ENCODE measurements at places on chromosomes 2 and 18.

DNA sequence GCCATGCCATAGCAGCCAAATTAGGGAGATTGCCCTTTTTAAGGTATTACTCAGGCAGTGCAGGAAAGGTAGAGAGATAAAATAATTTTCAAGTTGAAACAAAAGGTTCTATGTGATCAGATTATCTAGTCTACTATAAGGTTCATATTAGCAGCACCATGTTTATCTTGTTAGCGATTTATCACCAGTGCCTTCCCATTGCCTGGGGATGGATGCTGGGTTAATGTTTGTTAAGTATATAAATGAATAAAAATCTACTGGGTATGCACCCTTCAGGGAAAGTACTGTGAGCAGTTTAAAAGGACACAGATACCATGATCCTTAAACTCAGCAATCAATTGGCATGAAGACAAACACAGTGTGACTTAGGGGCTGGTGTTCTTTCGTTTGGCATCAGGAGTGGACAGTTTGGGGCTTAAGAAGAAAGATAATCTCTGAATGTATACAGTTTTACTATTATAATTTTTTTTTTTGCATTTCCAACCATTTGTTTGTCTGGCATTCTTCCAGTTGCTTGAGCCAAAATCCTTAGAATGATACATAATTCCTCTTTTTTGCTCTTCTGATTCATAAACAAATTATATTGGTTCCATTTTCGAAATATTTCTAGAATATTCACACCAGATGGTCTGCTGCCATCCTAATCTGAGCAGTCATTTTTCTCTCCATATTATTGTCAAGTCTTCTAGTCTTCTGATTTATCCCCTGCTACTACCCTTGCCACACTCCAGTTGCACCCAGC lies 512.8 kb upstream of the SLC8A1 start:
- no peak for DNase-seq

DNA sequence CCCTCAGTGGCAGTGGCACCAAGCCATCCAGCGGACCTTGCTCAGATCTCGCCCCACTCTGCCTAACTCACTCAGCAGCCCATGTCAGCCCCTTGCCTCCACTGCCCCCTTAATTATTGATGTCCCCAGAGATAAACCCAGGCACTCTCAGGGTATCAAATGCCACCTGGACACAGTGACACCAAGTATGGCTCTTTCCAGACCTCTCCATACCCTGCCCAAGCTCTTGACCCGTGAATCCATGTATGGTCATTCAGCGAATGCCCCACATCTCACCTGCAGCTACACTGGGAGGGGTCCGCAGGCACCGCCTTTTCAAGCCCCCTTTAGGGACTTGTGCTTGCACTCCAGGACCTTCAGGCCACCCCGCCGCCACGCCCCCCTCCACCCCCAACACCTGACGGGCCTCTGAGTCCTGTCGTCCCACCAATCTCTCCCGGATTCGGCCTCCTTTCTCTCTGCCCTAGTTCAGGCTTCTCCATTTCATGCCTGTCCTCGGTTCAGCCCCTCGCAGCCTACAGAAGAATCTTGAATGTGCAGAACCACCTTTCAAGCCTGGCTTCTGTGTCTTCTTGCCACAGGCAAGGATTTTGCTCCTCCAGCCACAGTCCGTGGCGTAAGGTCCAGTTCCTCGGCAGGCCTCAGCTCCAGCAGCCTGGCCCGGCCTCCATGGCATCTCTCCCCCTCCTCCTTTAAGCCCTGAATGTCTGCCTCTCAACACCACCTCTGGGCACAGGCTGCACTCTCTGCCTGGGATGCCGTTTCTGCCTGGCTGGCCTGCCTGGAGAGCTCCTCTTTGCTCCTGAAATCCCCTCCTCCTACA lies 54.1 kb upstream of the ODC1 start:
- DNase-seq, result no peak

- no peak for DNase-seq
Measured at GRCh38 chr18:46536215-46536874, 120.7 kb downstream of the LOXHD1 start.

- no peak for DNase-seq
Measured at GRCh38 chr18:48375150-48375800, 33.9 kb downstream of the ZBTB7C start.

GRCh38 chr2:197307236-197307932 lies 3.2 kb downstream of the ANKRD44 start:
- DNase-seq, result no peak

DNA sequence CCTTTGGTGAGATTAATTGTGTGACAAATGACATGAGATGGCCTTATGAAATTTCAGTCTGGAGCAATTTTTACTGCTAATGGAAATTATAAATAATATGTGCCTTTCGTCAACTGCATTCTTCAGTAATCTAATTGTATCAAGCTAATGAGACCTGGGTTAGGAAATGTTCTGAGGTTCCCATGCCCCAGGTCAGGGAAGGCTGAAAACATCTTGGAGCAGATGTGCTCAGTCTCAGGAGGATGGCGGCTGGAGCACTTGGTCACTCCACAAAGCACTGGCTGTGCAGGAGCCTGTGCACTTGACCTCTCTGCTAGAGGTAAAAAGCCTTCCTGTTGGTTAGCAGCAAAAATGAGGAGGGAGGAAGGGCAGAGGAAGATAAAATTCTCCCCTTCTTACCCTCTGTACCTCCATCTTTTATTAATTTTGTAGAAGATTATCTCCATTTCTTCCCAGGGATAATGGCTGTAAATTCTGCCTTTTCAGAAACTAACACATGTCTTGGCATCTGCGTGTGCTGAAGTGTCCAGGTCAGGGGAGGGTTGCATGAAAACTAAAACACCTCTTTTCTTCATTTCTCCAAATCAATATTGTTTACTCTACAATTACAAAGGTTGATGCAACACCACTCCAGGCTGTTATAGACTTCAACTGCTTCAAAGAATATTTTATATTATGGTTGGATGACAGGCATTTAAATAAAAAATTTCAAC lies 1606.4 kb upstream of the ACVR2A start:
- DNase-seq, result no peak

DNA sequence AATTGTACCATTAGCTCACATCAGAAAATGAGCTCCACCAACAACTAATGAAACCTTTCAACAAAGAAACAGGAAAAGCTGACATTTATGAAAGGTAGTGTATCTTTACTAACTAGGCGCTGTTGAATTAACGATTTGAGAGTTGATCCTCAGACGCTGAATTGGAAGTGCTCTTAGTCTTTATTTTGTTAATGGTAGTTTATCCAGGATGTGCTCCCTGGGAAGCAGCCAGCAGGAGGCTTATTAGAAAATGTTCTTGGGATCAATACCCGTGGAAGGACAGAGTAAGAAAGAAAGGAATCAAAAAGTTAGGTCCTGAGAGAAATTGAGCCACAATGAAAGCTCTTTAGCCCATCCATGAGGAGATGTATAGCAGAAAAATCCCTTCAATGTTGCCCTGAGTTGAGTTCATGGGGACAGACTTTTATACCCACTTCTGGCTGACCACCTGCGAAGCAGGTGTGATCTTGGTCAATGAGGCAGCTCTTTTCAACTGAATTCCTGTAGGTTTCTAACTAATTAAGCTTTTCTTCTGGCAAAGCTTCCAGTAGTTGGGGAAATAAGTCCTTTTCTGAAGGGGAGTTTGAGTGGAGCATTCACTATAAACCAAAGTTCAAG lies 492.6 kb upstream of the REG3G start:
- DNase-seq, result no peak

- DNase-seq, result no peak
Measured at GRCh38 chr2:128781585-128782385, 463.1 kb upstream of the HS6ST1 start.

DNA sequence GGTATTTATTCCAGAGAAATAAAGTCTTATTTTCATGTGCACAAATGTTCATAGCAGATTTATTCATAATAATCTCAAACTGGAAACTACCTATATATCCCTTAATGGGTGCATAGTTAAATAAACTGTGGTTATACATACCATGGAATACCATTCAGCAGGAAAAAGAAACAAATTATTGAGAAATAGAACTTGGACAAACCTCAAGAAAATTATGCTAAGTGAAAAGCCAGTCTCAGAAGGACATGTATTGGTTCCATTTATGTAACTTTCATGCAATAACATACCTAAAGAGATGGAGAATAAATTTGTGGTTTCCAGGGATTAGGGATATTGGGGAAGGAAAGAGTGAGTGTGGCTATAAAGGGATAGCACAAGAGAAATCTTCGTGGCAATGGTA lies 452.6 kb downstream of the SETBP1 start:
- DNase-seq, result no peak

- no peak for DNase-seq
Measured at GRCh38 chr2:64404743-64405142, 49.2 kb upstream of the LGALSL start.

DNA sequence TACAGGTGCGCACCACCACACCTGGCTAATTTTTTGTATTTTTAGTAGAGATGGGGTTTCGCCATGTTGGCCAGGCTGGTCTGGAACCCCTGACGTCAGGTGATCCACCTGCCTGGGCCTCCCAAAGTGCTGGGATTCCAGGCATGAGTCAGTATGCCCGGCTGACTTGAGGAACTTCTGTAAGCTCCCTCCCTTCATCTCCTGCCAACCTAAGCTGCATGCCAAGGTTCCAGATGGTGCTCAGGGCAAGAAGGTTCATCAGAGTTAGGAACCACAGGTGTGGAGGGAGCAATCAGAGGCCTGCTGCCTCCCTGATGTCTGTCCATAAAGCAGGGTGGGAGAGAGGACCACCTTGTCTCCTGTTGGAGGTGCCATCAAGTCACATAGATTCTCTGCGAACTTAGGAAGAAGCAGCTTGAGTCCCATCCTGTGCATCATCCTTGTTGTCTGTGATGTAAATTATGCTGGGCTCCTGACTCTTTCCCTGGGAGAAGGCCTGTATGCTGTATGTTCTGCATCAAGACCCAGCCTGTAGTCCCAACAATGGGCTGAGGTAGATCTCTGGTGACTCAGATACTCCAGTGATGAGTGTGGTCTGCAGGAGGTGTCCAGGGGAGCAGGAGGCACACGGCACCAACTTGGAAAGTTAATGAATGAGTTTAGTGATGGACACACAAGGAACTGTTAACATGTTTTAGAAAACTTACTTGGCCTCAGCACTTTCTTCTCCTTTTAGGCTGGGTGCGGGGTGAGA lies 53.1 kb downstream of the TMEM17 start:
- DNase-seq, result no peak

- no peak for DNase-seq
Measured at GRCh38 chr2:144071461-144071860, 448.5 kb downstream of the ZEB2 start.

- peak; percentile 73 for DNase-seq
Measured at GRCh38 chr2:241443486-241444223, 64.7 kb downstream of the STK25 start.

DNA sequence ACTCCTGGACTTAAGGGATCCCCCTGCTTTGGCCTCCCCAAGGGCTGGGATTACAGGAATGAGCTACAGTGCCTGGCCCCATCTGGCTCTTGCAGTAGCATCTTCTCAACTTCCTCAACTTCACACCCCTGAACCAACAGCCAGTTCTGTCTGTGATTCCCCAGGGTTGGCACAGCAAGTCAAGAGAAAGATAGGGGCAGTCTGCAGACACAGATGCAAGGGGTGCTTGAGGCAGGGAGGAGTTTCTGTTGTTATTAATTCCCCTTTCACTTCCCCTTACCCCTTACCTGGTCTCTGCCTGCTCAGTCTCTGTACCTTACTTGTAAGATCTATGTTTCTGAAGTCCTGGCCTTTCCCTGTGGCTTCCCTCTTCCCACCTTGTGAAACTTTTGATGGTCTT lies 54.1 kb upstream of the MEX3C start:
- no peak for DNase-seq

GRCh38 chr2:190789074-190790004 lies 91.3 kb upstream of the GLS start:
- no peak for DNase-seq

DNA sequence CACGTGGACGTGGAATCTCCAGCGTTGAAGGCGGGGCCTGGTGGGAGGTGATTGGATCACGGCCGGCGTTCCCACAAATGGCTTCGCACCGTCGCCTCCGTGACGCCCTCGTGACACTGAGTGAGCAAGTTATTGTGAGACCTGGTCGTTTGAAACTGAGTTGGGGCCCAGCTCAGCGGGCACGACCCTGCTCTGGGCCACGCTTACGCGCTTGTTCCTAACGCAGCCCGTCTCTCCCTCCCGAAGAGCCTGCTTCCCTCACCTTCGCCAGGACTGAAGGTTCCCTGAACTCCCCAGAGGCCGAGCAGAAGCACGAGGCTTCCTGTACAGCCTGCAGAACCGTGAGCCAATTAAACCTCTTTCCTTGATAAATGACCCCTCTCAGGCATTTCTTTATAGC lies 121.8 kb downstream of the RTP5 start:
- DNase-seq, result no peak

DNA sequence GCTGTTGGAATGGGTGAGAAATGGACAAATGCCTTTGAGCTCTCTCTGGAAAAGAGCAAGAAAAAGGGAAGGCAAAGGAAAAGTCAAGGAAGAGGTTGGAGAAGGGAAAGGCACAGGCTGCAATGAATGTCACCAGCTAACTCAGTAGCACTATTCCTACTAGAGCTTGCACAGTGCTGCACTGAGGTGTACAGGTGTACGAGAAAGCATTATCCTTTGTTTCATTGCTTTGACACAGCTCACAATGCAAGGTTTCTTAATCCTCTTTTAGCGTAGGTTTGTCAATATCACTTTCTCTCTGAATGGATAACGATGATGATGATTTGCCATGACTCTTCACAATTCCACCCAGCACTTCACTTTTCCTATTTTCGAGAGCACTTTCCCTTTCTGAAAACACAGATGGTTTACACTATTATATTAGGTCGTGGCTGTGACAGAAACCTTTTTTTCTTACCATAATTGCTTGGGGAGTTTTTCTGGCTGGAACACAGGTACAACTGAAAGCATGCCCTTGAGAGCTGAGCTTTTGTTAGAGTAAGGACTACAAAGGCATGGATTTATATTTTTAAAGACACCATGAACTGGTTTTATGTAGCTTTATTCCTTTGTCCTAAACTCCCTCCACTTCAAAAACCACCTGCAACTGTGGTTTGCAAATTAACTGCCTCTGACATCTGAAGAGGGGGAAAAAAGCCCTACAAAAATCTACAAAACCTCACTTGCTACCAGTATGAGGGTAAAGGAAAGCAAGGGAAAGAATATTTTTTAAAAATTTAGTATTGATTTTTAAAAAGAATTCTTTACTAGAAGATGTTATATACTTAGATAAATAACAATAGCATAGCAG lies 265.5 kb downstream of the TGIF1 start:
- DNase-seq, result no peak

DNA sequence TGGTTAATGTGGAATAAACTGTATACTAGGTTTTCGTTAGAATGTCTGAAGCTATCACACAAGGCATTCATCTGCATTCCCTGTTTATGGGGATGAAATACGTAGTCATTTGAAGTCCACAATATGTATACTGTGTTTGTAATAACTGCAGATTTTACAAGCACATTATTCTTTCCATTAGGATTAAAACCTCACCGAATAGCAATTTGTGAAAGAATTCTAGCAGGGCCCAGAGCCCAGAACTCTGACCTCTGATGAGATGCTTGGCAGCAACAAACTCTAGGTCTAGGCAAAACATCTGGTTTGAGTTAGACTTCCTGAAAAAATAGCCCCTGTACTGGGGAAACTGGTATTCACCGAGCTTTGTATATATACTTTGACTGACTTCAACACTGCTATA lies 158.2 kb downstream of the SRBD1 start:
- no peak for DNase-seq

- no peak for DNase-seq
Measured at GRCh38 chr2:64114063-64114911, 29.9 kb downstream of the PELI1 start.

GRCh38 chr2:54456612-54457322 lies 640 bp downstream of the SPTBN1 start:
- no peak for DNase-seq

- no peak for DNase-seq
Measured at GRCh38 chr2:236261452-236261851, 2.8 kb downstream of the ASB18 start.

- no peak for DNase-seq
Measured at GRCh38 chr2:71720283-71720560, 266.9 kb downstream of the DYSF start.
